ENCODE measurements at places on chromosomes 12 and 14.

GRCh38 chr12:6292606-6293005 lies 17.9 kb upstream of the PLEKHG6 start:
- DNase-seq = no peak

DNA sequence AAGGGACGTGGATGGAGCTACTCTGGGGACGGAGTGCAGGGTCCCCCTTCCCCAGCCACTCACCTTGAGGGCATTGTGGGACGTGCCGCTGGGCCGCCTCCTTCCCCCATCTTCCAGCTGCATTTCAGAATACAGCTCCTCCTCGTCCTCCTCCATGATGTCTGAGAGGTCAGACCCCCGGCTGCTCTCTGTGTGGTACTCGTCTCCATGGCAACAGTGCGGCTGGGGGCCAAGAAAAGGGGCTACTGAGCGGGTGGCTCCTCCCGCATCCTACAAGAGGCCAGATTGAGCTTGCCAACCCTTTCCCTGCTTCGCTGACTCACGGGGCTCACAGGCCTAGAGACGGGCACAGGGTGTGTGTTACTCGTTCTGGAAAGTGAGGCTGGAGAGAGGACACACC lies 90.4 kb downstream of the PIWIL1 start:
- no peak for DNase-seq

DNA sequence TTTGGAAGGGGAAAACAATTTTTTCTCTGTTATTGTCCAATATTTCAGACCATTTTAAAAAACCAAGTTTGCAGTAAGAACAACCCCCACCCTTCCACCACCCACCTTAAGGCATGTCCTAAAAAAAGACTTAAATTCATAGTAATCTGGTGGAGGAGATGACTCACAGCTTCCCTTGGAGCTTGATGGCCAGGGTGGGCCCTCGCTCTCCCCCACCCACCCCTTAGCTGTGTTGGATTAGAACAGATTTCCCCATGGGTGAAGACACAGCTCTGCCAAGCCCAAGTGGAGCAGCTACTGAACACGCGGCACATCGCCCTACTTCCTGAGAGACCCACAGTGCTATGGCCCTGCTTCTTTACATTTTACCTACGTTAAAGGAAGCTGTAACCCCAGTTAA lies 140.3 kb downstream of the GCH1 start:
- DNase-seq = no peak

GRCh38 chr12:77571127-77571526 lies 259.6 kb upstream of the NAV3 start:
- DNase-seq = no peak

- DNase-seq = no peak
Measured at GRCh38 chr12:76455582-76456345, 103.8 kb downstream of the OSBPL8 start.

DNA sequence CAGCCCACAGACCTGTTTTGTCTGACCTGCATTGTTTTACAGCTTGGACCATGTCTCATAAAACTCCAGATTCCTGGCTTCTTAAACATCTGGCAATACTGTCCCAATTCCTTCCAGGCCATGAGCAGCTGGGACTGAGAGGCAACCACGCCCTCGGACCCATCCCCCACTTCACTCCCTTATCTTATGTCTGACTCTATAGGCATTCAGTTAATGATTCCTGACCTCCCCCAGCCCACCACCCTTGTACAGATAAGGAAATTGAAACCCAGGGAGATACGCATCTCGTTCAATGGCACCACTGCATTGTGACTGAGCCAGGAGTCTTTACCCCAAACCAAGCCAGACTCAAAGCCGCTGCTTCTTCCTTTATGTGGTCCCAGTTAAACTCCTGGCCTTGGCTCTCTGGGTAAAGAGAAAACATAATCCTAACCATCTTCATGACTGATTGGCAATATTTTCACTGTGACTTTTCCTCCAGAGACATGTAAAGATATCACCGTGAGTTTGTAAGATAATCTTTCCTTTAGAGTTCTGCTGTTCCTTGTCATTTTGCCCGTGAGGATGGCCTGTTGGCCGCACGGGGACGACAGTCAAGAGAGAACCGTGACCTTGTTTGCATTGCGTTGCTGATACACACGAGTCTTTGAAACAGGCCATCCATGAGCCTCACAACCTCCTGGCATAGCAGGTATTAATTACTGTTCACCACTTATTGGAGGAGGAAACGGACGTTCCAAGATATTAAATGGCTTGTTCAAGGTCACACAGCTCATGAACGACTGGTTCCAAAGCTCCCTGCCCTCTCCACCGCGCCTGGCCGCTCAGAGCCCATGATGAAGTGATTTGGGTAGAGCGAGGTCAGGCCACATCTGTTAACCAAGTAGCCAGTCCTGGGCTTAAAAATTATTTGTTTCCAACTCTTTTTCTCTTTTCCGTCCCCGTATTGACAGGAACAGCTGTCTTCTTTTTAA lies 39.4 kb downstream of the MAP1LC3B2 start:
- no peak for DNase-seq

GRCh38 chr12:39240587-39240986 lies 202.3 kb downstream of the KIF21A start:
- no peak for DNase-seq
